Midbrain (tissue), 1 donor: ENCODE measurements at places on chromosomes 3 and 15.

DNA sequence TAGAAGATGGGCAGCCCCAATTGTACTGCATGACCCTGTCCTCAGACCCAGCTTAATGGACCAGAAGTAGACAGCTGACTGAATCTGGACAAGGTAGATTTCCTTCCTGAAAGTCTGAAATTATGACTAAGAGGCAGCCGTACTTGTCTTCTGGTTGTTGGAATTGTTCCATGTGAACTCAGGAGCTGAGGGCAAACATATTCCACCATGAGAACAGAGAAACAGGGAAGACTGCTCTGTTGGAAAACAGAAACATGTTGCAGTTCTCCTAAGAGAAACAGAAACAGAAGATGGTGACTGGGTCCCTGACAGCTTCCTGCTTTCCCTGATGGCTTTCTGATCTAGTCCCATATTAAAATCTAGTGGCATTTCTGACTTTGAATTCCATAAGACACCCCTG, 24.1 kb downstream of the POPDC2 start:
- DNase-seq = no peak

GRCh38 chr3:161559177-161559998, 62.8 kb downstream of the OTOL1 start:
- peak; percentile 67 for DNase-seq

- DNase-seq = no peak
These were observed 58.8 kb downstream of the SLCO2A1 start for GRCh38 chr3:133970916-133971315.

GRCh38 chr3:194272861-194273742, 78.0 kb downstream of the CPN2 start:
- no peak for DNase-seq

DNA sequence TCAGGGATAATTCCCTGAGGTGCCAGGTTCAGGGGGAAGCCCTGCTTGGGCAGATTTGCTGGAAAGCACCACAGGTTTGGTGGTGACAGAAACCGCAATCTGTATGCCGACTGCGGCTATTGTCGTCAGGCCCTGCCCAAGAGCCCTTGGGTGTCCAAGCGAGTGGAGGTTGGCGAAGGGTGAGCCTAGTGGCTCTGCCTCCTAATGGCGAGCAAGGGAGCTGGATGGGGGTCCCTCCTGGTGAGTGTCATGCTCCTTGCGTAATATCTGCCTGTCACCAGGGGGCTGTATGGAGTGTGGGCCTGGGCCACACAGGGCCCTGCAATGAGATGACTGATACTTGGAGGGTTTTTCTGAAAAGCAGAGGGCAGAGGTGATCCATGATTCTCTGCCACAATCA, 101.6 kb downstream of the EPHB1 start:
- DNase-seq = no peak
